Breast epithelium (tissue), 4 donors: ENCODE measurements at places on chromosomes 4 and X. TPM values are rescaled to one million over a fixed set of nuclear protein-coding genes. Genes with fewer than 3 reads are reported as not detected.

Gene AMBN
- not detected for total RNA-seq

Gene INTS6L
- 7.7 TPM for total RNA-seq

Gene MSANTD1
- 0.88 TPM for total RNA-seq

Gene UNC5C
- total RNA-seq, result 6.2 TPM

Gene SRPK3
- 1.3 TPM for total RNA-seq

Gene ADGRG4
- total RNA-seq, result 0.16 TPM

Gene SPANXA1
- total RNA-seq, result not detected

Gene NKX3-2
- not detected for total RNA-seq

Gene ACSL1
- 797 TPM for total RNA-seq

Gene MGARP
- 1.6 TPM for total RNA-seq

Gene PRDM8
- total RNA-seq, result 7.0 TPM

Gene SSX3
- total RNA-seq, result not detected

Gene ADAM29
- total RNA-seq, result not detected

Gene LETM1
- total RNA-seq, result 31.0 TPM

Gene PRICKLE3
- 13.3 TPM for total RNA-seq

Gene GPR119
- not detected for total RNA-seq

Gene MAGEA4
- not detected for total RNA-seq

Gene YY2
- 3.5 TPM for total RNA-seq

Gene HDAC6
- 86.2 TPM for total RNA-seq

Gene GLOD5
- not detected for total RNA-seq

Gene UGT2B10
- not detected for total RNA-seq

Gene MAP7D2
- 1.3 TPM for total RNA-seq

Gene PALLD
- total RNA-seq, result 96.0 TPM

Gene EXOC1L
- not detected for total RNA-seq

Gene HTT-AS
- total RNA-seq, result not detected

Gene CTAG1B
- total RNA-seq, result not detected

Gene IL2
- 0.48 TPM for total RNA-seq

Gene GPC4
- total RNA-seq, result 7.7 TPM

Gene SYTL5
- 10.0 TPM for total RNA-seq

Gene NUP62CL
- total RNA-seq, result 0.64 TPM

Gene TEX13B
- not detected for total RNA-seq

Gene VCX
- not detected for total RNA-seq

Gene NPY2R
- total RNA-seq, result 11.4 TPM

Gene FATE1
- not detected for total RNA-seq

Gene SSX4
- total RNA-seq, result not detected

Gene PAGE5
- total RNA-seq, result not detected

Gene FAM53A
- 4.6 TPM for total RNA-seq

Gene MAGEA6
- not detected for total RNA-seq

Gene ZIC3
- total RNA-seq, result not detected

Gene TSPYL2
- 76.4 TPM for total RNA-seq

Gene F8A2
- not detected for total RNA-seq
